ENCODE measurements at places on chromosomes 16 and 17.

GRCh38 chr17:50571681-50572080 lies 11.2 kb downstream of the CACNA1G start:
- DNase-seq, result no peak

GRCh38 chr17:60600490-60601446 lies 775 bp downstream of the PPM1D start:
- DNase-seq, result peak; percentile 83

DNA sequence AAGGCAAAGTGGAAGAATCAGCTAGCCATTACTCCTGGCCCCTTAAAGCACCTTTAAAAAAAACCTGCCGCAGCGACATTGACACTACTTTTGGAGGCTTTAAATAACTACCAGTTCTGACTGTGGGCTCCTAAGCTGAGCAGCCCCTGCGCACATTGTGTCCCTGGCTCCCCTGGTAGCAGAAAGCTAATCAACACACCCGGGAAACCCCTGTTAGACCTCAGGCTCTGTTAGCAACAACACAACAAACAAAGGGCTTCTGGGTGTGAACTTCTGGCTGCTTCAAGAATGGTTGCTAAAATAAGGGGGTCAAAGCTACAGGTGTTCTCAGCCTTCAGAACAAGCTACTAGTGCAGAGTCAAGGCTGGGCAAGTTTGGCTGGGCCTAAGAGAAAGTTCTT lies 83.6 kb downstream of the TMEM100 start:
- DNase-seq, result no peak

DNA sequence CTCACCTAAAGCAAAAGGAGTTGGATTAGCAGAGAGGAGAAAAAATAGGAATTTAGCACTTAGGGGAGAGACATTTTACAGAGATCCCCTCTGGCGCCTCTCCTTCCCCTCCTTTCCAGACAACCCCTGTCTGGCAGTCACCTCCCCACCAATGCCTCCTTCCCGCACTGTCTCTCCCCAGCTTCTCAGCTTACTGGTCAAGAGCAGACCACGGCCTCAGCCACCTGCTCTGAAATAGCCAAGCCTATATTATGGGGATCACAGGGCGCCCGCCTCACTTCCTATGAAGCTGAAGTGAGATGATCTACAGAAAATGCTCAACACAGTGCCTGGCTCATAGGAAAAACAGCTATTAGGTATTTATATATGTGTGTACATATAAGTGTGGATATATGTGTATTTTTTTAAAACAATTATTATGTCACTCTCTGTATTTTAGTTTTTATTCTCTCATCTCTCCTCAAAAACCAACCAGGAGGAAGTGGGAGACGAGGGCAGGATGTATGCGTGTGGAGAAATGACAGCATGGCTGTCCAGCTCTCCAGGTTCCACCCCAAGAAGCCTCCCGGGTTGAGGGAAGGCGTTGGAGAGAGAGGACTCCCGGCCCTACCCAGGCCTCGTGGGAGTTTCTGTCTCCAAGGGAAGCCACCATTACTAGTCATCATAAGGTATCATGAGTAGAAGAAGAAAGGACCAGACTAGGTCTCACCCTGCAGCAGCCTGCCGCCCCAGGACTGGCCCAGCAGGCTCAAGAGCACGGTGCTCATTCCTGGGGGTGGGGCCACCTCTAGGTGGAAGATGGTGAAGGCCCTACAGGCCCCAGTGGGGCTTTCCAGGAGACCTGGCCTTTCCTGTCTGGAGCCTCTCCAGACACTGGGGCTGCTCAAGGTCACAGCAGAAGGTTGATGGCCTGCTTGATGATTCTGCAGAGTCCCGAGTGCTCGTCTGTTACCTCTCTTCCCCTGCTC lies 27.2 kb downstream of the MAP3K14 start:
- no peak for DNase-seq

GRCh38 chr17:55159251-55159650 lies 105.5 kb upstream of the HLF start:
- DNase-seq, result no peak

- DNase-seq, result peak; percentile 40
Observed at GRCh38 chr17:71273441-71273840, 847.4 kb upstream of the SOX9 start.

GRCh38 chr17:57838857-57839570 lies 10.8 kb downstream of the MRPS23 start:
- no peak for DNase-seq
